ENCODE measurements at places on chromosomes 12 and 14.

GRCh38 chr12:82714427-82714826 lies 27.7 kb downstream of the TMTC2 start:
- DNase-seq: no peak

- DNase-seq: no peak
These were observed 111.7 kb downstream of the TBX5 start for GRCh38 chr12:114294303-114294685.

- DNase-seq: no peak
These were observed 25.1 kb upstream of the KLRB1 start for GRCh38 chr12:9632766-9633165.

DNA sequence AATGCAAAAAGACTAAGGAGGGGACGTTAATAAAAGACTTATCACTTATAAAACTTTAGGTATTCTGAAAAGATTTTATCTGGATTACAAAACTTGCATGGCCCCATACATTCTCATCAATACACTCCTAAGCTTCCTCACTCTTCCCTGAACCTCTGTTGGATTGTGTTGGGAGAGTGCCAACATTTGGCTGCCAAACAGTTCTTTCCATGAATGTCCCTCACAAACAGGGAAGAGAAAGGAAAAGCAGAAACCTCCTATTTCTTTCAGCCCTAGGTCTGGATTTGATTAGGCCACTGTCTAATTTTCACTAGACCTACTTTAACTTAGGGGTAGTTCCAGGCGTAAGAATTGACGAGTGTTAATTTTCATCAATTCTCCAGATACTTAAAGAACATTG lies 11.7 kb downstream of the PTHLH start:
- DNase-seq: no peak

GRCh38 chr12:122558745-122559641 lies 31.9 kb downstream of the KNTC1 start:
- no peak for DNase-seq

DNA sequence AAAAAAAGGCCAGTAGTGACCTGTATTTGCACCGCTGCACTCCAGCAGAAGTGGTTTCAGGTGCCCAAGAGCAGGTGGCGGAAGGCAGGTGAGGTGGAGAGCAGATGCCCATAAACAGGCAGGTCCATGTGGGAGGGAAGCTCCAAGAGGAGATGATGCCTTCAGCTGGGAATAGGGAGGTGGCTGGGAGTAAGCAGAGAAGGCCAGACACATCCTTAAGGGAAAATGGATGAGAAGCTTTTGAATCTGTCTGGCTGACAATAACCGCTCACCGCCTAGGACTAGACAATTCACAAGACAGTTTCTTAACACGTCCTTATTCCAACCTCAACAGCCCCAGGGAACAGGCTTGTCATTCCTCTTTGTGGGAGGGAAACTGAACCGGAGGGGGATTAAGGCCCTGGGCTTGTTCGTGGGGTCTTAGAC lies 43.9 kb upstream of the PLEKHG6 start:
- no peak for DNase-seq

DNA sequence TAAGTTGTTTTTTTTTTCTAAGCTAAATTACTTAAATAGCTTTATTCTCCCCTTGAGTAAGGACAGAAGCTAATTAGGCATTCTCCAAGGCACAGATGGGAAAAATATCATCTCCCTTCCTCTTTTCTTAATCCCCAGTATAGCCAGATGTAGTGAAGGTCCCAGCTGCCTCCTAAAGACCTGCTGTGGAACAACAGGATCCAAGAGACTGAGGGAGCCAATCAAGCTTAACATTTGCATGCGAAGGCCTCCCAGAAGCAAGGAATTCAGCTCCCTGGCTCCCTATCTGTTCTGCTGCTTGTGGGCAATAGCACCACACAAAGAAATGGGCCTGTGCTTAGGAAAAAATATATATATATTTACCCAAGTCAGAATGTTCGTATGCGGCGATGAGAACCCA lies 255.2 kb downstream of the SYT1 start:
- no peak for DNase-seq

DNA sequence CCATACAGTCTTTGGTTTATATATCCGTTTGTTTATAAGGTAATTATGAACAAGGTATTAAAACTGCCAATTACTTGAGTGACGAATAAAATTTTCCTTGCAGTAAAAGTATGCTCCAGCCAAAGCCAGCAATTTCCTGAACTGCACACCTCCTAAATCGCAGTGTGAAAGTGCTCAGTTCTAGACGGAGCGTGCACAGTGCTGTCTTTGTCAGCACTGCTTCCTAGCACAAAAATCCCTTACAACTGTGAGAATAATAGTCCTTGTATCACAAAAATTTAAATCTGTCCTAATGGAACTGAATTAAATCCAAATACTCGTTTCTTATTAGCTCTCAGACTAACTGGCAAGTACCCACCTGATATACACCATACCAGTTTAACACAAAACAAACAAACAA lies 26.3 kb downstream of the LRIG3 start:
- no peak for DNase-seq

Data from stimulated activated CD8-positive, alpha-beta memory T cell treated with anti-CD3 and anti-CD28 coated beads, Interleukin-7, amount 100 ng/mL, for 1 hour (primary cell).